ENCODE measurements at places on chromosomes 5 and 9.
A peak's percentile ranks its signal among the peaks of the same experiment; 100 is the strongest.

DNA sequence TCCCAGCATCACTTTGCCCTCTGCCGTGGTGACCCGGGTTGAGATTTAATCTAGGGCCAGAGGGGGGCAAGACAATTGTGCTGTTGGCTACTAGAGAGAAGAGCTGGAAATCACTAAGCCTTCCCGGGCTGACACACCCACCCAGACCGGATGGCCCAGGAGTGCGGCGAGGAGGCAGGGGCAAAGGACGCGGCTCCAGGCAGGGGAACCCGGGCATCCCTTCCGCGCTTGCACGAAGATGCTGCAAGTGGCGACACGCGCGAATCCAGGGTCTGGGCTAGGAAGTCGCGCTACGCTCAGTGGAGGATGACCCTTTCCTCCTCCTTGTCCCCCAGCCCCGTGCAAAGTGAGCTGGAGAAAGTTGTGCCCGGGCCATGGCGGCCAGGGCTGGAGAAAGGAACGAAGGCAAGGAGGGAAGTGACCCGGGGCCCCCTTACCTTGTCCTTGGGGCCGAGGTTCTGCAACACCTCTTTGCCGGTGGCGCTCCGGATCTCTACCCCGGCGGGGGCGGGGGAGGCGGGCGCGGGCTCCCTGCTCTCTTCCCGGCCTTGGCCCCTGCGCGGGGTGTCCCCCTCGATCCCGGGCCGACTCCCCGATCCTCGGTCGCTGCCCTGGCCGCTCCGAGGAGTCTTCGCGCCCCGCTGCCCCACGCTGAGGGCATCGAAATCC lies 693 bp downstream of the DPYSL3 start:
- peak; percentile 33 for DNase-seq

GRCh38 chr5:115170929-115171510 lies 1.3 kb upstream of the TRIM36 start:
- DNase-seq, result no peak

GRCh38 chr5:181235323-181235688 lies 8.4 kb downstream of the RACK1 start:
- DNase-seq, result no peak

GRCh38 chr5:58544926-58545325 lies 37.9 kb upstream of the RAB3C start:
- no peak for DNase-seq

DNA sequence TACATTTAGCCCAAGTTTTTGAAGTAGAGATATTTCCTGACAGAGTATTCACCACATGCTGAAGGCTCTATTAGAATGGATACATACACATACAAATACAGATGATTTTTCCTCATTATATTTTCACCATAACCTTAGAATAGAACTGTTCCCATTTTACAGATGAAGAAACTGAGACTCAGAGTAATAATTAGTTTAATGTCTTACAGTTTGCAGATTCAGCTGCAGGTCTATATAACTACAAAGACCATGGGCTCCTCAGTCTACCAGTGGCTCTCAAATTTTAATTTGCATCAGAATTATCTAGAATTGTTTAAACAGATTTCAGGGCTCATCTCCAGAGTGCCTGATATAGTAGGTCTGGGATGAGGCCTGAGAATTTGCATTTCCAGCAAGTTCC lies 64.4 kb downstream of the GRAMD2B start:
- DNase-seq, result no peak

GRCh38 chr9:26157411-26157810 lies 479.2 kb upstream of the TUSC1 start:
- DNase-seq, result no peak

- DNase-seq, result no peak
Measured at GRCh38 chr9:37342895-37343294, 79.6 kb upstream of the GRHPR start.

- peak; percentile 85 for DNase-seq
Measured at GRCh38 chr9:76403352-76403751, 9.1 kb upstream of the RFK start.

- DNase-seq, result peak; percentile 24
Measured at GRCh38 chr9:101727612-101728524, 10.6 kb downstream of the GRIN3A start.

GRCh38 chr5:27494887-27495286 lies 456.5 kb upstream of the CDH9 start:
- peak; percentile 45 for DNase-seq

DNA sequence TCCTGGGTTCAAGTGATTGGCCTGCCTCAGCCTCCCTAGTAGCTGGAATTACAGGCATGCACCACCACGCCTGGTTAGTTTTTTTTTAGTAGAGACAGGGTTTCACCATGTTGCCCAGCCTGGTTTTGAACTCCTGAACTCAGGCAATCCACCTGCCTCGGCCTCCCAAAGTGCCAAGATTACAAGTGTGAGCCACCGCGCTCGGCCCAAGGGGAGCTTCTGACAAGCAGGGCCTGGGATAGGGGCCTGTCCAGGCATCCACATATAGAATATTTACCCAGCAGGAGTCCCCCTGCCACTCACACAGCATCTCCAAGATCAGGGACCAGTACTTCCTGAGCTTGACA lies 10.1 kb downstream of the IRF1 start:
- no peak for DNase-seq

GRCh38 chr9:109639674-109640579 lies 140.1 kb upstream of the PALM2AKAP2 start:
- DNase-seq, result no peak

DNA sequence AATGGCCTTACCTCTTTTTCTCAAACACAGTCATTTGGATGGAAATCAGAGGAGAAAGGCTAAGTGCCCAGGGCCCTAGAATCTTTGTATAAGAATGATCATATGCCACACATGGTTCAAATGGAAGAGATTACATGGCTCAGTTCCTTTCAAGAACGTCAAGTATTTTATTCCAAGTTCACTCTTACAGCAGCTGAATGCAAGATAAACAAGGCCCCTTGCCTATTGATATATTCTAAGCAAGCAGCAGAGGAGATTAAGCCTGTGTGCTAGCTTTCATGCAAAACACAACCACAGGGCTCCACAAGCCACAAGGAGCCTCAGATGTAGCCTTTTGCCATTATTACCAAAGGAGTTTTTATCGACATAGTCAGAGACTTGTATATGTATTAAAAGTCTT lies 55.3 kb upstream of the SLCO6A1 start:
- DNase-seq, result no peak
